SK-MEL-5 (cell line): ENCODE measurements at places on chromosomes 2 and 18.

- DNase-seq, result no peak
Measured at GRCh38 chr18:61394983-61395382, 61.8 kb downstream of the CDH20 start.

GRCh38 chr18:58135701-58136331, 91.8 kb downstream of the NEDD4L start:
- peak; percentile 86 for DNase-seq

DNA sequence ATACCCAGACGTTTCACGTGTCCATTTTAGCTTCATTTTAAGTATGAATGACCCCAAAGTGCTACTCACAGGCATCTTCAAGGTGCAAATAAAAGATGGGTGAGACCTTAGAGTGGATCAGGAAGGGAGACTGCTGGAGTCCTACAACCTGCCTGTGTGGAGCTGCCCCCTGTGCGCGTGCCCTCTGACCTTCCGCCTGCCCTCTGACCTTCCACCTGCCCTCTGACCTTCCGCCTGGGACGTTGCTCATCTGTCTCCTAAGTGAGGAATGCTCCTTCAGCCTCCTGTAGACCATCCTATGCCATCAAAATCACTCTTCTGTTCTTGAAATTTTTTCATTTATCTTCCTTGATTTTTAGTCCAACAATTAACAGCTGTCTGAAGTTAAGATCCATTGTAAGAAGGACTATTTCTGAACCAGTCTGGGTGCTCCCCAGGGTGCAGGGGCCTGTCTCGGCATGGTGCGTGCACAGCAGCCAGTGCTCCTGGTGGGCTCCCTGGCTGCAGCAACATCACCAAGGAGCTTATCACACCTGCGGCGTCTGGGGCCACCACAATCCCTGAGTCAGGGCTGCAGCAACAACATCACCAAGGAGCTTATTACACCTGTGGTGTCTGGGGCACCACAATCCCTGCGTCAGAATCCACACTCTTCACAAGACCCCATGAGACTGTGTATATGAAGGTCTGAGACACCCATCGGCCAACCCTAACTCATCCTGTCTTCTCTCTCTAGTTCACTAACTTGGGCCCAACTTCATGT, 86.0 kb downstream of the TPO start:
- DNase-seq, result no peak

GRCh38 chr2:222290736-222291484, 7.9 kb downstream of the PAX3 start:
- peak; percentile 97 for DNase-seq

GRCh38 chr2:169928463-169928864, 101.2 kb downstream of the UBR3 start:
- DNase-seq, result peak; percentile 56

DNA sequence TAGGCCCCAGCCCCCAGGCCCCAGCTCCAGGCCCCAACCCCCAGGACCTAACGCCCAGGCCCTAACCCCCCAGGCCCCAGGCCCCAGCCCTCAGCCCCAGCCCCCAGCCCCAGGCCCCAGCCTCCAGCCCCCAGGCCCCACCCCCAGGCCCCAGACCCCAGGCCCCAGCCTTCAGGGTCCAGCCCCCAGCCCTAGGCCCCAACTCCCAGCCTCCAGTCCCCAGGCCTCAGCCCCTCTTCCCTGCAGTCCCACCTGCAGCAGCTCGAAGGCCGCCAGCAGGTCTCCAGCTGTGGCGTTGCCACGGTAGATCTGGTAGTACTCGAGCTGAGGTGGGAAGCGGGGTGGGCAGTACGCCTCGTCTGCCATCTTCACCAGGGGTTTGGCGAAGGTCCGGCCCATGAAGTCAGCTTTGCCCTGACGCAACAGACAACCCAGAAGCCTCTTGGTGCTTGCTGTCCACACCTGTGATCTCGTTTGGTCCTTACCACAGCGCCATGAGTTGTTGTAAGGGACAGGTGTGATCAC, 3.6 kb downstream of the OTOF start:
- no peak for DNase-seq

- no peak for DNase-seq
Measured at GRCh38 chr2:182867426-182868053, 1.1 kb upstream of the FRZB start.

DNA sequence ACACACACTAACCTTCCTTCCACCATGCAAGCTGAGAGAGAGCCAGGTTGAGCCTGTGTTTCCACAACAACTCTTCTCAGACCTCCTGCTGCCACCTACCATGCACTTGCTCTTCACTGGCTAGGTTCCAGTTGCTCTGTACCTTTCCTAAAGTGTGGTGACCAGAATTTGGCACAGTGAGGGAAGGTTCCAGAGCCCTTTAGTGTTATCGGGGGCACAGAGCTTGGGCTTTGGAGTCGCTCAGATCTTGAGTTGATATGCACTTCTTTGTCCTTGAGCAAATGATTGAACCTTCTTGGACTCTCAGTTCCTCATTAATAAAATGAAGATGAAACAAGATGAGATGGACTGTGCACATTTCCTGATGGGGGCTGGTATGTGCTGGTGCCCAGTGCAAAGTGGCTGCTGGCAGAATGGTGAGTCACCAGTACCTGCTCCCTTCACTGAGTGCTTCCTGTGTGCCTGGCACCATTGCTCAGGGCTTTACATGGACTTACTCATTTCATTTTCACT, 47.1 kb downstream of the NEDD4L start:
- DNase-seq, result no peak

DNA sequence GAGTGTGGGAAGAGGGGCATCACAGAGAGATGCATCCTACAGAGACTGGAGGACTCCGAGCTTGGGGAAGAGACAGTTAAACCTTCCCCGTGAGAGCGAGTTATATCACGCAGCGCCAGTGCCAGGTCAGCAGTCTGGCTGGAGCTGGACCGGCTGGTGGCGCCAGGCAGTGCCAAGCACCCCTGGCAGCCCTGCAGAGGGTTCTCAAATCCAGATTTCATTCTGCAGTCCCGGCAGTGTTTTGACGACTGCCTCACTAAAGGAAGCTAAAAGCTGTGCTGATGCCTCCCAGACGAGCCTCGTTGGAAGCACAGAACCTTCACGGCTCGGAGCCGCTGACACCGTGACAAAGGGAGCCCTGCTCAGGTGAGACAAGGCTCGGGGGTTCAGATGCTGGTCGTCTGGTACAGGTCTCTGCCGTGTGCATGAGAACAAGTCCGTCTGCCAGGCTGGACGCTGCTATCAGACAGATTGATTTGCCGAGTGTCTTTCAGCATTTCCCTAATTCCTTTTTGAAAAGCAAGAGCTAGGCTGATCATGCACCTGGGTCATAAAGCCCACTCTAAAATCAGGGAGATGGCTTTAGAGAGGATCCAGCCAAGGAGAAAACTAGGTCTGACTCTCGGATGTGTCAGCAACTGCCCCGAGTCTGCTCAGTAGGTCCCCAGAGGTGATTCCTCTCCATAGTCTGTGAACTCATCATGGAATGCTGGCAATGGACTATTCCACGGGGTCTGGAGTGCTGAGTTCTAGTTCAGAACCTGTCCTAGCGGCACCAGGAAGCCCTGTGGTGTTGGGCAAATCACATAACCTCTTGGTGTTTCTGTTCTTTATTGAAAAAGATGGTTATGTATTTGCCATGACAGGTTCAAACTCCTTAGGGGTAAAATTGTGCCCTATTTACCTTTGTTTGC, 240.6 kb downstream of the SOX11 start:
- no peak for DNase-seq

- no peak for DNase-seq
Measured at GRCh38 chr2:84856787-84857186, 24.1 kb downstream of the TRABD2A start.

DNA sequence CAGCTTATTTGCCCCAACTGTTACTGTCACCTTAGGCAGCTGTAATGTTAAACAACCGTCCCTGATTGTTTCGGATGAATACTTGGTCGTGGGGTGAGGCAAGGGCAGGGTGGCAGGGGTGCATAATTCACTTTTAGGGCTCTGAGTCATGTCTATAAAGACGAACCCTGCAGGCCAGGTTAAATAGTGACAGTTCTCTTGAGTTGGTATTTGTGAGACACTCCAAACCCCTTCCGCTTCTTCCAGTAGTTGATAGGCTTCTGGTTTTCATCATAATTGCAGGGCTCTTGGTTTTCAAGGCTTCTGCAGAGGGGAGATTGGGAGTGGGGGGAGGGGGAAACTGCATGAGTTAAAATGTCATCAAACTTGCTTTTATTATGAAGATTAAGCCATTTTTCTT, 97.2 kb upstream of the TSPYL6 start:
- DNase-seq, result no peak

GRCh38 chr18:79780547-79780946, 17.2 kb upstream of the KCNG2 start:
- DNase-seq, result no peak

DNA sequence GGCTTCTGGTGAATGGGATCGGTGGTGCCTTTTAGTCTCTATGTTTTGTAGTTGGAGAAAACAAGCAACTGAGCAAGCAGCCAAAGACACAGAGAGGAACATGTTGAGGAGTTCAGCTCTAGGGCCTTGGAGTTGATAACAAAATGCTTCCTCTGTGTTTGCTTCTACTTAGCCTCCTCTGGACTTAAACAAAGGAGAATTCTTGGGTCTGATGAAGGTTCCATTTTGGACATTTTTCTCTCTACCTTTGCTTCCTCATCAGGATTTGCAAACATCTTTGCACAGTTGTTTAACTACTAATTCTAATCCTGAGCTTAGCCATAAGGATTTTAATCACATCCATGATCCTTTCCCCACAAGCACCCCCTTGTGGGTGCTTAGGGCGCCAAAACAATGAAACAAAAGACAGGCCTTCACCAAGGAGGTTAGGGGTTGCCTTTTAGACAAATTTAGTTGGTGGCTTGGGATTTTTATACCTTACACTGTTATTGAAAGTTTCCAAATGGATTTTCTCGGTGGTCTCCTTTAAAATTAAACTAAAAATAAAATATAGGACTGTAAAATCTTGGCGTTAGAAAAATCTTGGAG, 148.5 kb upstream of the SATB2 start:
- peak; percentile 12 for DNase-seq

DNA sequence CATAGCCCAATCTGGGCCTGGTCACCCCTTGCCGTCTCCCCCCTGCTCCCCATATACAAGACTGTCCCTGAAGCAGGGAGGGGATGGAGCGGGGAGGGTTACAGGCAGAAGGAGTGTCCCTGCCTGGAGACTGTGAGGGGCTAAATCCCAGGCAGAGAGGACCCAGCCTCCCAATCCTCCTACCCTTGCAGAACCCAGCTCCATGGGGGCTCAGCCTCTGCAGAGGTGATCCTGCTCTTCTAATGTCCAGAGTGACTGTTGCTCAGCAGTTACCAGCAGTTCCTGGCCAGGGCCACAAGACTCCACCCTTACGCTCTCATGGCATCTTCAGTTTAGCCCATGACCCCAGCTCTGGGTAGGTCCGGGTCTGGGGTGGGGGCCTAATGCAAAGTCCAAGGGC, 58.1 kb downstream of the COA5 start:
- DNase-seq, result no peak

- no peak for DNase-seq
Measured at GRCh38 chr2:173300458-173300857, 54.2 kb upstream of the CDCA7 start.

- DNase-seq, result no peak
Measured at GRCh38 chr2:129777146-129777545, 202.3 kb upstream of the RAB6C start.

DNA sequence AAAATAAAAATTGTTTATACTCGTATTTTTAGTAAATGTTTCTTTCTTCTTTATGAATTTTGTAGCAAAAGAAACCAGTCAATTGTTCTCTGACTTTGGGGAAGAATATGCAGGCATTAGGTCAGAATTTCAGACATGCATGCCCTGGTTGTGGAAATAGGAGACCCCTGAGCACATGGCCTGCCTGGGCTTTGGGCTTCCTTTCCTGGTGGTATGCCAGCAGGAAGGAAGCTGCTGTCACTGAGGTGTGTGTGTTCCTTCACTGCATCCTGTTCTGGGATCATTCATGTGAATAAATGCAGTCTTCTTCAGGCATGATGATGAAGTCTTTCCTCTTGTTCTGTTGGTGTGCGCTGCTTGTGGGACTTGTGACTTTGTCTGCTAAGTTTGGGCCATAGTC, 920.2 kb upstream of the VRK2 start:
- no peak for DNase-seq

GRCh38 chr2:133871545-133872209, 303.4 kb upstream of the NCKAP5 start:
- DNase-seq, result no peak

- DNase-seq, result no peak
Measured at GRCh38 chr2:38095079-38095995, 19.4 kb upstream of the CYP1B1 start.

DNA sequence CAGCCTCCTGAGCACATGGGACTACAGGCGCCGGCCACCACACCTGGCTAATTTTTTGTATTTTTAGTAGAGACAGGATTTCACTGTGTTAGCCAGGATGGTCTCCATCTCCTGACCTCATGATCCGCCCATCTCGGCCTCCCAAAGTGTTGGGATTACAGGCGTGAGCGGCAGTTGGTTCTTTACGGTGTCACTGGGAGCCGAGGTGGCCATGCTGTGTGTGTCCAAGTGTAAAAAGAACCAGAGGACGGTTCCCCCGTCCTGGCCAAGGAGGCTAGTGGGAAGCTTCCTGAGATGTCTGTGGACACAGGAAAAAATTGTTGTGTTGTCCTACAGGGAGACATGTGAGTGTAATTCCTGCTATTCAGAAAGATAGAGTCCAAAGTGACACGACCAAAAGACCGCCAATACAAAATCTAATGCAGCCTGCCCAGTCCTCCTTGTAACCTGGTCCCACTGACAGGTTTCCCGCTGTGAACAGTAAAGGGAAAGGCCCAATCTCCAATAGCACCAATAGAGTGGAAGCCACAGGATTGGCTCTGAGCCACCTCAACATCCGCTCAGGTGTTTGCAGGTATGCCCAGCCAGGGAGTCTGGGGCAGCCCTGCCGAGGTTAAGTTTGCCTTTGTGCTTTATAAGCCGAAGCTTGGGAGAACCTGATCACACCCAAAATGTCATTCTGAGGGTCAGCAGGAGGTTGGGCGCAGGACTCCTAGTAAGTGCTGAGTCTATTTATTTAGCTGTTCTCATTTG, 40.6 kb downstream of the NCK2 start:
- DNase-seq, result no peak
